Right ventricle myocardium inferior (tissue), 1 donor: ENCODE measurements at places on chromosomes 13 and 19. TPM values are rescaled to one million over a fixed set of nuclear protein-coding genes. Genes with fewer than 3 reads are reported as not detected.

- DNase-seq: no peak
Observed at GRCh38 chr13:70849222-70849621, 741.0 kb upstream of the KLHL1 start.

- DNase-seq: no peak
Observed at GRCh38 chr19:30864391-30865215, 484.6 kb downstream of the TSHZ3 start.

GRCh38 chr13:48188601-48189000 lies 44.4 kb upstream of the ITM2B start:
- DNase-seq: no peak

Gene RAB3D
- 9.4 TPM for total RNA-seq

DNA sequence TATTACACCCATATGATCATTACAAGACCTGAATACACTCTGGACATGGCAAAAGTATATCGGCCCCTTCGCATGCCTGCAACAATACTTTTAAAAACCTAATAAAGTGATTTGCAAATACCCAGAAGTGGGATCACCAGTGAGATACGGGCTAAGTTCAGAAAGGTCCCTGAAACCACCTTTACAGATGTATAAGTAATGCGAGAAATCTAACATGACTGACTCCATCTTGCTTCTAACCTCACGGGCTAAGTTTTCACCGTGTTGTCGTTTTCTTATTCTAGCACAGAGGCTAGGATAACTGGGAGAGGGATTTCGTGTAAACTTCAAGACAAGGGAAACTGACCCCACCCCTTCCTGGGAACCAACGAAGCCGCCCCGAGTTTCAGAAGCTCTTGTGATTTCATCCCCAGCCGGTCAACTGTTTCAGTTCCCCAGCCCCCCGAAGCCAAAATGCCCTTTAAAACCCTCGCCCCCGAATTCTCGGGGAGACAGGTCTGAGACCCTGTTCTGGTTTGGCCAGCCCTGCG lies 703 bp downstream of the NEK3 start:
- DNase-seq: no peak

Gene C19orf67
- total RNA-seq: not detected

GRCh38 chr19:39828015-39828653 lies 5.8 kb downstream of the DYRK1B start:
- DNase-seq: no peak

Gene PROZ
- not detected for total RNA-seq

GRCh38 chr19:49182848-49183375 lies 25.3 kb downstream of the TRPM4 start:
- DNase-seq: no peak

- no peak for DNase-seq
Observed at GRCh38 chr13:100280681-100281080, 191.8 kb downstream of the PCCA start.

GRCh38 chr13:108776650-108777049 lies 147.2 kb downstream of the MYO16 start:
- no peak for DNase-seq

Gene IL12RB1
- 1.1 TPM for total RNA-seq

Gene RGL3
- total RNA-seq: 10.5 TPM

GRCh38 chr13:77857531-77858209 lies 61.0 kb downstream of the EDNRB start:
- no peak for DNase-seq

DNA sequence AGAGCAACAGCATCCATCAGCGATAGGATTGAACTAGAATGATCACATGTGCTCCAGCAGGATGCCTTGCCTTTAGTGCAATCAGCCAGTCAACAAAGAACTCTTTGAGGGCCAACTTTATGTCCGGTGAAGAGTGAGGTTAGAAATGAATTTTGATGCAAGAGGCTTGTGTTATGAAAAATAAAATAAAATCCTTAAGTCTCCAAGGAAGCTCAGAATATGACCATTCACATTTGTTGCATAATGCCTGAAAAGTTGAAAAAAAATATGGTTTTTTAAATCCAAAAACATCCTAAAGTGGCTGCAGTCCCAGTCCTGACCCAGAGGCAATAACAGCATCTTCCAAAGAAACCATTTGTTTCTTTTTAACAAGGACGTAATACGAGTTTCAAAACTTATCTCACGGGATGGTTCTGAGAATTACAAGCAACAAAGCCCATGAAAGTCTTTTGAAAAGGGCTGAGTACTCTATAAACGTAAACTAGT lies 61.3 kb downstream of the DCLK1 start:
- no peak for DNase-seq

Gene KL
- 1.5 TPM for total RNA-seq

- DNase-seq: peak; percentile 92
Observed at GRCh38 chr19:18450931-18451836, 13.3 kb upstream of the ISYNA1 start.

Gene MAST1
- total RNA-seq: 0.22 TPM

GRCh38 chr13:97386801-97387484 lies 47.0 kb upstream of the RAP2A start:
- peak; percentile 69 for DNase-seq

- no peak for DNase-seq
Observed at GRCh38 chr19:16801600-16802013, 27.6 kb upstream of the SIN3B start.

- peak; percentile 17 for DNase-seq
Observed at GRCh38 chr19:47587295-47587694, 14.3 kb upstream of the ZNF541 start.

DNA sequence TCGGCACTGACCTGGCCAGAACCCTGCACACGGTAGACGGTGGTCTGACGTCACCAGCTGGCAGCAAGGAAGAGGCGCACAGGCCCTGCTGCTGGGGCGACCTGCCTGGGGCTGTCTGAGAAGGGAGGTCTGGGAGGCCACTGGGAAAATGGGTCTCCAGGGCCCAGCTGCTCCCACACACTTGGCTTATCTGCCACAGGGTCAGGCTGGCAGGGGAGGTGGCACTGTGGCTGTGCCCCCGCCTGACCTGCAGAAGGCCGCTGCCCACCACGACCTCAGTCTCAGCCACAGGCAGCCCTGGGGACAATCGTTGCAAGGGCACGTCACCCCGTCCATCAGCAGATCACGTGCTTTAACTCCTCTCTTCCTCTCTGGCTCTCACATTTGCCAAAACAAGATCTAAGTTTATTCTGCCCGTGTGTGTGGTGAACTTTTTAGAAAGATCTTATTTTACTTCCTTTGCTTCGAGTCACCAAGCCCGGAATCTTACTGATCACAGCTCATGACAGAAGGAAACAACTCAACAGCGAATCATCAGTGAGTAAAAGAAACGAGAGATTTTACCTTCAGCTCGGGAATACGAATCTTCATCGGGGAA lies 45.2 kb upstream of the RANBP3 start:
- DNase-seq: no peak

- peak; percentile 70 for DNase-seq
Observed at GRCh38 chr19:10603084-10603872, 16.2 kb upstream of the AP1M2 start.

Gene RUBCNL
- total RNA-seq: 0.51 TPM

DNA sequence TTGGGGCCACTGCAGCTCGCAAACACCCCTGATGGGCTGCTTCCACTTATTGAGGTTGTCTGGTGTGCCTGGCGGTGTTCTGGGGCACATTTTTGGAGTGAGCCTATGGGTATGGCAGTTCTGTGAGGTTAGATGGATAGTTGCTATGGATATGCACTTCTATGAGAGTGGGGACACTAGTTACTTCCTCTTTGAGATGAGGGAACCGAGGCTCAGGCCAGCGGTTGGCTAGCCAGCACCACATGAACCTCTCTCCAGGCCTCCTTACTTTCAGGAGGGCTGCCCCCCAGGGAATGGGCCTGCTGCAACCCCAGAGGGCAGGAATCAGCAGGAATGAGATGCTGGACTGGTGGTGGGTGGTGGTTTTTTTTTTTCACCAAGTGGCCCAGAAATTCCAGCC lies 13.5 kb upstream of the PRR19 start:
- peak; percentile 60 for DNase-seq

DNA sequence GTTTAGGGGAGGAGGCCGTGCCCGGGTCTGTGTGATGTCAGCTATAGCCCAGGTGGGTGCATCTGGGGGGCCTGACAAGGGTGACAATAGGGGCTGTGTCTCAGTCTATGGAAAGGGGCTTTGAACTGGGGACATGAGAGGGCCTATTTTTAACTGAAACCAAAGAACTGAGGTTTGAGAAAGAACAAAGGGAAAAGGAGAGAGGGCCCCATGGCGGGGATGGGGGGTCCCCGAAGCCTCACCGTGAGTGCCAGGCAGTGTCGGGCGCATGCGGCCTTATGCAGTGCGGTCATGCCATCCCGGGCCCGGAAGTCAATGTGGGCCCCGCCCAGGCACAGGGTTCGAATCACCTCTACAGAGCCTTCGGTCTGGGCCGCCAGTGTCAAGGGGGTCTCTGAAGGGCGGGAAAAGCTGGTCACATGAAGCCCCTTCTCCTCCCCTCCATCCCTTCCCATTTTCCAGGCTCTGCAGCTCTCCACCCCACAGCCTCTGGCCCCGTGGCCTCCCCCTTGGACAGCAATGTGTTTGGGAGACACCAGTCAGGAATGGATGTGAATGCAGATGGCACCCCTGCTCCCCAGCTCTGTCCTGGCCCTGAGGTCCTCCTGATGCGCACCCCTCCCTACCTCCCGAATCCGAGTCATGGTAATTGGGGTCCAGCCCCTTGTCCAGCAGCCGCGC lies 5.9 kb downstream of the SHANK1 start:
- no peak for DNase-seq

- no peak for DNase-seq
Observed at GRCh38 chr19:5953030-5953589, 24.8 kb downstream of the RANBP3 start.

Gene OR7A5
- total RNA-seq: not detected

DNA sequence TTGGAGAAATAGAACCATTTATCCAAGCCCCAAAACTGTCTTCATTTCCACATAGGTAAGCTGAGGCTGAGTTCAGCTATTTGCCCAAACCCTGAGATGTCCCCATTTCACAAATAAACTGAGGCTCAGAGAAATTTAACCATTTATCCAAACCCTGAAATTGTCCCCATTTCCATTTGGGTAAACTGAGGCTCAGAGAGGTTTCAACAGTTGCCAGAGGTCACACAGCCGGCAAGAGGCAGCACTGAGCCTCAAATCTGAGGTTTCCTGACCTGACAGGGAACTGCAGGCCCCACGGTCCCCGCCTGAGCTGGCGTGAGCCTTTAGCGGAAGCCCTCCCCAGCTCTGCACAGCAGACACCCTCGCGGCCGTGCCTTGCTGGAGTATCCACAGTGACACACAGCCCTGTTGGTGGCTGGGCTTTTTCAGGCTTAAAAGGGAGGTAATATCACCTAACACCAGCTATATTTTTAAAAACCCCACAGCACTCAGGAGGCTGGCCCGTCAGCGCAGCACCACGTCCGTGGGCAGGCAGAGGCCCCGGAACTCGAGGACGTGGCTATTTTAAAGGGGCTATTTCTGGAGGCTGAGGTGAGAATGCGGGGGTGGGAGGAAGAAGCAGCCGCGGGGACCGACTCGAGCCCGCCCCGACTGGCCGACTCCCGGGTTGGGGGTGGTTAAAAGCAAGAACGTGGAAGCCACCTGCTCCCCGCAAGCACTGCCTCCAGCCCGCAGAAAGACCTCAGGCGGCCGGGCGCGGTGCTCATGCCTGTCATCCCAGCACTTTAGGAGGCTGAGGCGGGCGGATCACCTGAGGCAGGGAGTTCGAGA lies 18.5 kb downstream of the PTPRS start:
- no peak for DNase-seq

Gene NECTIN2
- 41.8 TPM for total RNA-seq

DNA sequence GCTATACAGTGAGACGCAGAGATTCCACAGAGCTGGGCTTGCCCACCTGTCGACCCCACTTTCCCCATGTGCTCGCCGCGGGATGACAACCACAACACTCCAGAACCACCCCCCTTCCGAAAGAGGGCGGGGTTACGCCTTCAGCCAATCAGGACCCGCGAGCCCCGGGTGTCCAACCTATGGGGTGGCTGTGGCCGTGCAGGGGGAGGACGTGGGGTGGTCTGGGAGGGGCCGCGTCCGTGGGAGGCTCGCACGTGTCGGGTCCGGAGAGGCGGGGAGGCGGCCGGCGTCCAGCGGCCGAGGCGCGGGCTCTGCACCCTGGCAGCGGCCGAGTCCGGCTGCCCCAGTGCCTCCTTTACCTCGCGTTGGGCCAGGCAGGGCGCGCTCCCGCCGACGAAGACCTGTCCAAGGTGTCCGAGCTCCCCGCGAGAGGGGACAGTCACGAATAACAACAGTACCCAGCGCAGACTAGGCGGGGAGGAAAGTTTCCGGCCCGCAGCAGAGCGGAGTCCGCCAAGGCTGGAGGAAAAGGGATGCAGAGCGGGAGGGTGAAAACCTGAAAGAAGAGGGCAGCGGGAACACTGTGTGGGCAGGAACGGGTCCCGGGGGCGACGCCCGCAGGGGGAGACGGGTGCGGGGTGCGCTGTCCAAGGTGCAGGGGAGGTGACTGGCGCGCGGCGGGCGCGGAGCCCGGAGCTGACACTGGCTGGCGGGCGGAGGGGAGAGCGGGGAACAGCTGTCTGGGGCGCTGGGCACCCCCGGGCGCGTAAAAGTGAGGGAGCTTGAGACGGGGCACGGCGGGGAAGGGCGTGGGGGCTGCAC lies 911 bp downstream of the ENOX1 start:
- DNase-seq: peak; percentile 89

GRCh38 chr19:46839752-46840497 lies 10.7 kb downstream of the AP2S1 start:
- no peak for DNase-seq

- DNase-seq: peak; percentile 89
Observed at GRCh38 chr19:3375221-3376090, 9.1 kb downstream of the NFIC start.

DNA sequence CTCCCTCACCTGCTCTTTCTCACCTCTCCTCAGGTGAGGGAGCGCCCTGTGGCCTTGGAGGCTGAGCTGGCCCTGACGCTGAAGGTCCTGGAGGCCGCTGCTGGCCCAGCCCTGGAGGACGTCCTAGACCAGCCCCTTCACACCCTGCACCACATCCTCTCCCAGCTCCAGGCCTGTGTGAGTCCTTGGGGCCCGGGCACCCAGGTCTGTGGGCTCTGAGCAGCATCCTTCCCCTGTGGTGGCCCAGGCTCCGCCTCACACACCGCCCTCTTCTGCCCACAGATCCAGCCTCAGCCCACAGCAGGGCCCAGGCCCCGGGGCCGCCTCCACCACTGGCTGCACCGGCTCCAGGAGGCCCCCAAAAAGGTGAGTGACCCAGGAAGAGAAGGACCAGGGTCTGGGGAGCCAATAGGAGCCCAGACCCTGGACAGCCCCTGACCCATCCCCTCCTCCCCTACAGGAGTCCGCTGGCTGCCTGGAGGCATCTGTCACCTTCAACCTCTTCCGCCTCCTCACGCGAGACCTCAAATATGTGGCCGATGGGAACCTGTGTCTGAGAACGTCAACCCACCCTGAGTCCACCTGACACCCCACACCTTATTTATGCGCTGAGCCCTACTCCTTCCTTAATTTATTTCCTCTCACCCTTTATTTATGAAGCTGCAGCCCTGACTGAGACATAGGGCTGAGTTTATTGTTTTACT lies 1.9 kb downstream of the IFNL1 start:
- no peak for DNase-seq

- DNase-seq: no peak
Observed at GRCh38 chr13:94272038-94272437, 207.4 kb downstream of the DCT start.

- DNase-seq: no peak
Observed at GRCh38 chr19:7697721-7698287, 4.1 kb downstream of the FCER2 start.

GRCh38 chr19:23439623-23440022 lies 44.4 kb upstream of the ZNF91 start:
- DNase-seq: no peak
